ENCODE measurements at places on chromosomes 1 and 21.

DNA sequence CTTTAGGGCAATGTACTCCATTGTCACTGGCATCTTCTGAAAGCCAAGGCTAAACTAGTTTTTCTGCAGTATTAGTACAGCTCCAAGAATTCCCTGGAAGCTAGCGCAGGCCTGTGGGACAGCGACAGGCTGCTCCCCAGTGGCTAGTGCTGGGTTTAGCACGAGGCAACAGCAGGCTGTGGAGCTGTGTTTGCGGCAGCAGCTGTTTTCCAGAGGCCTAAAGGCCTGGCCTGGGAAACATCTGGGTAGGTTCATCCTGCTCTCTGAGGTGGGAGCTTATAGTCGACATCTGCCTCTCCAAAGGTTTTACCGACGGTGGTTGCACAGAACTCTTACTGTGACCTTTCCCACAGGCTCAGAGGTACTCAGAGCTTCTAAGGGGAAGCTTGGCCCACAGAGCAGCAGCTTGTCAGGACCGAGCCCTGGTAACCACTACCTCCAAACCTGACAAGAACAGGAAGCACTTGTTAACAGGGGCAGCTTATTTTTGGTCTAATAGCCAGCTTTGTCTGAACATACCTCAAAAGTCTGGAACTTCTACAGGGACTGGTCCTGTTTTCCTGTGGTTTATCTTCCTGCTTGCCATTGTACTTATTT lies 17.2 kb downstream of the CC2D1B start:
- no peak for DNase-seq

- no peak for DNase-seq
Measured at GRCh38 chr1:75079538-75080290, 54.5 kb upstream of the LHX8 start.

- DNase-seq = no peak
Measured at GRCh38 chr1:25874635-25875153, 814 bp downstream of the PAQR7 start.

DNA sequence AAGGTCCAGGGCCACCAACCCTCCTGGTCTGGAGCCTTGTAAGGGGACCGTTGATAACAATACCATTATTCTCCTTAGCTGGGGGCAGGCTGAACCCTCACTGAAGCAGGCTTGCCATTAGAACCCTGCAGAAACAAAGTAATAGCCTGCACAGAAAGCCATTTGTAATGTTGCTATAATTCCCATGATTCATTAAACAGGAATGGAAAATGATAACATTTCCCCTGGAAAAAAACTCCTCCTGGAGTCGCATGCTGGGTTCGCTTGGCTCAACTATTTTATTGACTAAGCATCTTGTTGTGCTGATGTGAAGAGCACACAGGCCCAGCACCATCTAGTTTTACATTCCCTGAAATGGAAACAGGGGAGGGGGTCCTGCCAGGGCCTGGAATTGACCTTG lies 155.6 kb upstream of the CSF3R start:
- no peak for DNase-seq

- no peak for DNase-seq
Measured at GRCh38 chr1:10178597-10179405, 31.6 kb upstream of the KIF1B start.

DNA sequence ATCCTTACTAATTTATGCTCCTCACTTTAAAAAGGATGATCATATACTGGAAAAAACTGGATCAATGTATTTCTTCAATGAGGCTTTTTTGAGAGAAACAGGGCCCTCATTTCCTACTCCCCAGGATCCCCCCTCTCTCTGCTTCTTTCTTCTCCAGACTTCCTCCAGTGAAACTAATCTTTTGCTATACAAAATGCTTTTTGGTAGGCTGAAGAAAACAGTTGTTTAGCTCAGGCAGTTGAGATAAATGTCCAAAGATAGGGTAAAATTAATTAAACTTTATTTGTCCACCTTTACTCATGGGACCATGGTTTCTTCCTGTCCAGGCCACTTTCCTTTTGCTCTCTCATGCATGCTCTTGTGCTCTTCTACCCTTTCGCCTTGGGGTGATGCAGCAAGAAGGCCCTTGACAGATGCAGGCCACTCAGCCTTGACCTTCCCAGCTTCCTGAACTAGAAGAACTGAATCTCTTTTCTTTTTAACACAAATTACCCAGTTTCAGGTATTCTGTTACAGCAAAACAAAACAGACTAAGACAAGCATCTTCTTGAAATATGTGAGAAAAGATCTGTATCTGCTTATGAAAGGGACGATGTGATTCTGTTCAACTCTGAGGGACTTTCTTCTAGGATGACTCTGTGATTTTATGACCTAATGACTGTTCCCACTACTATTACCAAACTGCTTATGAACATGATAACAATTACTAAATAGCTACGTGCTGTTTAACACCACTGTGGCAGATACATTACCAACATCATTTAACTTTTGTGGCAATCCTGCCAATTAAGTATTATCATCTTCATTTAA lies 63.7 kb downstream of the NVL start:
- DNase-seq = no peak

GRCh38 chr1:52633291-52633754 lies 355 bp downstream of the SHISAL2A start:
- no peak for DNase-seq

GRCh38 chr1:244019982-244020485 lies 31.0 kb upstream of the ZBTB18 start:
- no peak for DNase-seq

DNA sequence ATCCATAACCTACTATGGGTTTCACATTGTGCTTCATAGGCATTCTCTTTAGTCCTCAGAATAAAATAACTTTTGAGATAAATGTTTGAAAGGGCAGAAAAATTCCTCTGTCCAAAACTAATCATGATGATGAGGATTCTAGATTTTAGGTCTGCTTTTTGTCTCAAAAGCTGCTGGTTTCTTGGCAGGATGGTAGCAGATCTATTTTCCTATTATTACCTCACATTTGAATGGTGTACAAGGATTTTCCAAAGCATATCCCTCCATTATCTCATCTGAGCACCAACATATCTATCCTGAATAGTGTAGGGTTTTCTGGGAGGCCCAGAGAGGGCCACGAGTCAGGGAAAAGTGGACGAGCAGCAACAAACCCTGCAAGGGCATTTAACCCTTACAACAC lies 201.9 kb downstream of the PLPP3 start:
- no peak for DNase-seq

DNA sequence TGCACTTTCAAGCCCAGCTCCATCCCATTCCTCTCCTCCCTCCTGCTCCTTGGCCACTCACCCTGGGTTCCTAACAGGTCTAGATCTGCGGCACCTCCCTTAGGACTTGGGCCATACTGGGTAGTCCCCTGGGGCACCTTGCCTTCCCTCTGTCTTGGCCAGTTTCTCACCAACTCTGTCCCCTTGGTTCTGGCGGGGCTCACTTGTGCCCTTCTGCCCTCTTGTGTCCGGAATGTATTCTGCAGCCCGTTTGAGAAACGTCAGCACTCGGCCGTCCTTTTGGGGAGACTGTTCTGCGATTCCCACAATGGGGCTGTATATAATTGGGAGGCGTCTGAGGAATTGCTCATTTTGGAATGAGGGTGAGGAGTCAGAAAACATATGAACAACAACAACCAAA lies 162.4 kb downstream of the ZSCAN20 start:
- DNase-seq = no peak

DNA sequence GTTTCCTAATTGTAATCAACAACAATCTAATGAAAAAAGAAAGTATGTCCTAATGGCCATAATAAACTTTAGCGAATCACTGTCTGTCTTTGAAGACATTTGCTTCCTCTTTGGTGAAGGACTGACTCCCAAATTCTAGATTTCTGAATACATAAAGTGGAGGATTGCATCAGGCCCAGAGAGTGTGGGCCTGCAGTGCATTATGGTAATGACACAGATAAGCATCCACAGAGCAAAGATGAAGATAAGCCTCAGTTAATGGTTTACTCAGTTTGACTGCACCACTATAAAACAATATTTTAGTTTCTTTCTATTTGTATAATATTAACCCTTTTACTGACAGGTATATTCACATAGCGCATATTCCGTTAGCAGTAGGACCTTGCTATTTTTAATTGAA lies 365.5 kb downstream of the KCTD3 start:
- DNase-seq = no peak

DNA sequence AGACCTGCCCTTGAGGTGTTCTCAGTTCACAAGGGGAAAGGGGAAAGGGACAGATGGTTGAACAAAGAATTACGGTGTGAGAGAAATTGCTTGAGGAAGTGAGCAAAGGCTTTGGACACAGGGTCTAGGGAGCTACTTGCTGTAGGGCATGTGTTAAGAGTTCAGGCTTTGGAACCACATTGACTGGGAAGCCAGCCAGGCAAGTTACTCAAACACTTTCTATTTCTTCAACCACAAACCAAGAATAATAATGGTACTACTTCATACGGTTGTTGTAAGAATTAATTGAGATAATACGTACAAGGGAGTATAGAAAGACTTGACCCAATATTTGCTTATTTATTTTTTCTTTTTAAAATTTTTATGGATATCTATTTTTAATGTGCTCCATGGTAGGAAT lies 26.6 kb downstream of the AK4 start:
- DNase-seq = no peak

GRCh38 chr1:168693872-168694238 lies 35.2 kb downstream of the DPT start:
- no peak for DNase-seq

GRCh38 chr1:53583868-53584776 lies 124.9 kb downstream of the DMRTB1 start:
- no peak for DNase-seq

- no peak for DNase-seq
Measured at GRCh38 chr1:7301664-7301981, 469.5 kb upstream of the VAMP3 start.

DNA sequence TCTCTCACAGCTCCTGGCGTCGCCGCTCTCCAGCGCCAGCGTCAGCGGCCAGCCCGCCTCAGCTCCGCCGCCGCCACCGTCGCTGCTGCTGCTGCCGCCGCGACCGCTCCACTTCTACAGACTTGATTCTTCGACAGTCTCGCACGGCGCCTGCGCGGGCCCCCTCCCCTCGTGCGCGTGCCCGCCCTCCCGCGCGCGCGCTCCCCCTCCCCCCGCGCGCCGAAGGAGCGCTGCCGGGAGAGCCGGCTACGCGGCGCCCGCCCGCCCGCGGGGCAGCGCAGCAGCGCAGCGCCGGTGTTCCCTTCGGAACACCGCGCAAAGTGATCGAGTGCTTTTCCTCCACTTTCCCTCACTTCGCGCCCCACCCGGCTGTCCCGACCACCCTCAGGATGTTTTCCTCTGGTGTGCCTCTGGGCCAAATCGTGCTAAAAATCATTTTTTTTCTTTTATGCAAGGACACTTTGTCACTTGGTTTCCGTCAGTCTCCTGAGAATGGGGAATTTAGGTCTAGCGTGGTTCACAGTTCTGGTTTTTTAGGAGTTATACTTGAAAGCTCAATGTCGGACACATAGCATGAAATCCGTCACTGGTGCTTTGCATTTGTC lies at the start of gene IRF2BP2:
TSS of gene IRF2BP2 (minus strand) at position 118 of the 605 bp plus-strand sequence. CDS start 684 bp downstream, outside the sequence.
- DNase-seq = peak; percentile 88

- DNase-seq = no peak
Measured at GRCh38 chr1:201900476-201900875, 11.8 kb downstream of the SHISA4 start.

DNA sequence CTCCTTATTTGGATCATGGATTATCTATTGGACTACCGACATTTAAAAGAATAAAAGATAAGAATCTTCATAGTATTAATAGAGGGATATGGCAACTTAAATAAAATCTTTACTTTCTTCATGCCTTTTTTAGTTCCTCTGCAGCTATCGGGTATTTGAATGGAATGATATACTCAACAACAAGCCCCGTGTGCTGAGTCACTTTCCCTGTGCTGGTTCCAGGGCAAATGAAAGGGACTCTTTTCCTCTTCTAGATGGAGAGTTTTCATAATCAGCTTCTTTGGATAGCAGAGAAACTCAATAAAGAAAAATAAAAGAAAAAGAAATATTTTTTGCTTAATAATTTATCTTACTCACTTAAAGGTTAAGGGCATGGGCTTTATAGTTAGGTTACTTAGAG lies 213.7 kb downstream of the LRRC40 start:
- DNase-seq = no peak

DNA sequence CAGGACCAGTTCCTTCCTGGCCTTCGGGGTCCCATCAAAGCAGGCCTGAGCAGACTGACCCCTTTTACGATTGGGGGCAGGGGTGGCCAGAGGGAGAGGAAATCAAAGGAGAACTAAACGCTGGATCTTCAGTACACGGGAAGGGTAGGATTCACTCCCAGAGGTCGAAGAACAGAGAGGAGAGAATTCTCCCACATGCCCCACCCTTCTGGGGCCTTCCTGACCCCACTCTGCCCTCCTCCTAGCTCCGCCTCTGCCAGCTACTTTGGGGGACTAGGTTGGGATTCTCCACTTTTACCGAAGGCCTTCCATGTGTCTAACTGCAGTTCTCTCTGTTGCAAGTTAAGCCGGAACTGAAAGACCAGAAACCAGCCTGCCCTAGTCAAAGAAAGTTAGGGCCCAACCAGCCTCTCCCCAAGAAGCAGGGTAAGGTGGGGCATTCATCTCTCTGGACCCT lies 654 bp upstream of the ARHGEF2 start:
- no peak for DNase-seq

- DNase-seq = no peak
Measured at GRCh38 chr1:212060632-212061472, 25.3 kb downstream of the DTL start.

- DNase-seq = peak; percentile 28
Measured at GRCh38 chr1:227948493-227949260, 945 bp upstream of the WNT9A start.

DNA sequence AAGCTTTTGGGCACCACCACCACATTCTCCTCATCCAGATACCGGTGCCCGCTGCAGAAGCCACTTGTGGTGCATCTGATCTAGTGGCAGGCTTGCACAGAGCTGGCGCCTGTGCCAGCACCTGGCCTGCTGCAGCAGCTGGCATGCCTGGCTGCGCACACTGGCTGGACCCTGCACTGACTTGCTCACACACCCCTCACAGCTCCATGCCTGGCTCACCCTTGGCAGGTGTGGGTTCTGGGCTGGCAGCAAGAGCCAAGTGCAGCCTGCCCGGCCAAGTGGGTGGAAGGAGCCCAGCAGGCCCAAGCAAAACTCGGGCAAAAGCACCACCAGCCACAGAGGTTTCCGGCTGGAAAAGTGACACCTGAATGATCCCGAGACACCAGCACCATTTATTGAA lies 315.7 kb upstream of the RRP15 start:
- DNase-seq = no peak

DNA sequence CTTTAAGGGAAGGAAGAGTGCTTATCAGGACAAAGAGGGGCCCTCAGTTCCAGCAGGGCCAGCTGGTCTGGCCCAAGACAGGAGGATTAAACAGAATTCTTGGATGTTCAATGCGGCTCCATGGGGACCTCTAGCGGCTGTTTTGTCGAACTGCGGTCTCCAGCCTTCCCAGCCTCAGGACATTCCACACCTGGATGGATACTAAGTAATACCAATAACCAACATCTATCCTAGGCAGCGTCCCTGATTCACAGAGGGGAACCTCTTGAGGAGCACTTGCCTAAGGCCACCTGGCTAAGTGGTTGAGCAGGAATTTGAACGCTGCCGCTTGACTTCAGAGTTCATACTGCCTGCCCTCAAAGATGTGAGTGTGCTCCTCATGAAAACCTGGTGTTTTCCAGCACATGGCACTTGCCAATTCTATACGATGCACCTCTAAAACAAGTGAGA lies 15.5 kb upstream of the CD247 start:
- peak; percentile 40 for DNase-seq

Measured in frontal cortex (tissue), 4 donors.